ENCODE measurements at places on chromosomes 3 and 15.

DNA sequence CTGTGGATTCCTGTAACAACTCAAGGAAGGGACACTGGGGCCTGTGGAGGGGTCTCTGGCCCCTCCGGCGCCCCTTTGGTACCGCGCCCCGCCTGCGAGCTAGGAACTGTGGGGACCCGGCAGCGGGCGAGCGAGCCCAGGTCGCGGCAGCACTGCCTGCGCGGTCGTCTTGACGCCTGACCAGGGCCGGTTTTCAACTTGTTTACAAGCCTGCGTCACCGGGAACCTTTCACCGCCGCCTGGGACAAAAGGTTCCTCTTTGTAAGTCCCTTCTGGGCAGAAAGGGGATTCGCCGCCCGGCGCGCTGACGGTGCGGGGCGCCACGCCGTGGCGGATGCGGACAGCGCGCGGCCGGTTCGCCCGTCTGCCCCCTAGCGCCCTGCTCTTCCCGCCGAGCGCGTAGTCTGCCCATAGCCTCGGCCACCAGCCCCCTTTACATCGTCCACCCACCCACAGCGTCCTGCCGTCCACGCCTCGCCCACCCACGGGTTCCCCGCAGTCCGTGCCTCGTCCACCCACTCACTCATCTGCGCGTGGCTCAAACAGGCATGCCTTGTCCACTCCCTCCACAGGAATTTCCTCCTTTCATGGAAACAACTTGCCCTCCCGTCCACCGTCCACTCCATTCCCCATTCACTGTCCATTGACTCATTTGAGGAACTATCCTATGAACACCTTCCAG is 5.5 kb upstream of the CFAP100 start:
- DNase-seq: peak; percentile 59

DNA sequence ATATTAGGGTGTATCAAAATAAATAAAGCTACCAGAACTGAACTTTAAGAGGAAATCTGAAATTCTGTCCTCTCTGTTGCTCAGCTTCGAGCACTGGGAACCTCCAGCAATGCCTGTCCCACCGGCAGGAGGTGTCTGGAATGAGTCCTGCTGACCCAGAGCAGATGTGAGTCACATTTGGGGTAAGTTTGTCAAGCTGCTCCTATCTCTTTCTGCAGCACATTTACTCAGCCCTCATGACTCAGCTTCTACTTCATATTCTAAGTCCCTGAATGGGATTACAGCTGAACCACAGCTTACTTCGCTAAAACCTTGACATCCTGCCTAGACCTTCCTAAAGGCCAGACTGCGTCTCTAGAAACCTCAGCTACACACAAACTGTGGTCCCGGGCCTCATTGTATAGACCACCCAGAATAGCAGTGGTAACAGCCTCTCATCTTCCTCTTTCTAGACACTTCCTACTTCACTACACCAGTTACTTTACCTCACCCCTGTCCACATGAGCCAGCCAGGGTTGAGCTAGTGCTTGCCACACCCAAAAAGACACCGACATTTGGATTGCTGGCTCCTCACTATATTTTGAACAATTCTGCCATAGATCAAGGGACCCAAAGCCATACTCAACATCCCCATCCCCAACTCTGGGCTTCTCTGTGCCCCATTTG is 109.6 kb upstream of the TMCO5A start:
- no peak for DNase-seq

DNA sequence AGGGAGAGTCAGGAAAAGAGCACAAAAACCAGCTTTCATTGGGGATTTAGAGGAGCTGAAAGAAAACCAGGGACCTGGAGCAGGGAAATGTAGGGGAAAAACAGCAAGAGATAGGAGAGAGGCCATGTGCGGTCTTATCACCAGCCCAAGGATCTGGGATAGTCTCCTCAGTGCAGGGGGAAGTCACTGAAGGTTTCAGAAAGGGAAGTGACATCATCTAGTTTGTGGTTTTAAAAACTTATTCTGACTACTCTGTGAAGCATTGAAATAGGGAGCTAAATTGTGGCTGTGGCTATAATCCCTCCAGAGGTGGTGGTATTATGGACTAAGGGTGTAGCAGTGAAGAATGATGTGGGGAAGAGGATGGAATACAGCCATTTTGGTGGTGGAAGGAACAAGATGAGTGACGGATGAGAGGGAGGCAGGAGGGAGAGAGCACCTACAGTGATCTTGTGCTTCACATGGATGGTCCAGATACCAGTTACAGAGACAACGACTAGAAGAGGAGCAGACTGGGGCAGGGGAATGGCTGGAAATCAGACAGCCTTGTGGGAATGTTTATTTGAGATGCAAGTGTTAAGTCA is 72.7 kb downstream of the HMG20A start:
- peak; percentile 42 for DNase-seq

- no peak for DNase-seq
These were observed 90.4 kb downstream of the SRGAP3 start for GRCh38 chr3:9158865-9159630.

GRCh38 chr15:68897016-68897415 is 33.3 kb upstream of the SPESP1 start:
- DNase-seq: no peak

DNA sequence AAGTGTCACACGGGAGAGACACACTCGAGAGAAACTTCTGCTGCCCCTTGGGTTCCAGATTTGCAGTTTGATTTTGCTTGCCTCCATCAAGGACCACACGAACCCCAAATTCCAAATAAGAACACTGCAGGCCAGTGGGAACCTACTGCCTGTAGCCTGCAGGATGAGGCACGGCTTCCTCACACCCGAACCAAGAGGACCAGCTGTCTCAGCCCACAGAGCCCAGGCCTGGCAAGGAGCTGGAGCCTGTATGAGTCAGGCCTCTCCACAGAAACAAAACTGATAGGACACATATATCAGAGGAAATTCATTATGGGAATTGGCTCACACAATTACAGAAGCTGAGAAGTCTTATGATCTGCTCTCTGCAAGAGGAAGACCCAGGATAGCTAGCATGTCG is 188.1 kb upstream of the NSMCE3 start:
- no peak for DNase-seq

DNA sequence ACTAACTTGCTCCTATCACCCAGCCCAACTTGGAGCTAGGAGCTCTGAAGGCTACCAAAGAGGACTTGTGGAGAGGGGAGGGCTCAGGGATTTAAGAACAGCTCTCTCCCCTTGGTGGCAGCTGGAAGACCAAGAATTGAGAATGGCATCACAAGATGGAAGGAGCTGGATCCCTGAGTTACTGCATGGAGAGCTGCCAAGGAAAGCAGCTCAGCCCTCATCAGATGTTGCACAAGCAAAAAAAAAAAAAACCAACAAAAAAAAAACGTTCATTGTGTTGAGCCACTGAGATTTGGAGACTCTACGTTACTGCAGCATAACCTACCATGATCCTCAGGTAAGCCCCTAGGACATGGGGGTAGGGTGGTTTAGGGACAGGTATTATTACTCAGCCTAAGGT is 41.0 kb downstream of the ITGB5 start:
- no peak for DNase-seq

- no peak for DNase-seq
These were observed 67.4 kb downstream of the XXYLT1 start for GRCh38 chr3:195203606-195204005.

All from activated naive CD4-positive, alpha-beta T cell treated with anti-CD3 and anti-CD28 coated beads for 36 hours (primary cell).